ENCODE measurements at places on chromosomes 1 and 21. TPM values are rescaled to one million over a fixed set of nuclear protein-coding genes. Genes with fewer than 3 reads are reported as not detected.

- DNase-seq, result no peak
Measured at GRCh38 chr1:164759144-164759920, 200.3 kb downstream of the PBX1 start.

The PLA2G2C gene
- polyA plus RNA-seq, result not detected

The SPTA1 gene
- not detected for polyA plus RNA-seq

The RBP7 gene
- polyA plus RNA-seq, result 3.3 TPM

Data from muscle of arm (tissue), 14 donors.